ENCODE measurements at places on chromosomes 13 and 19.

GRCh38 chr13:112575675-112576074, 12.3 kb downstream of the TUBGCP3 start:
- no peak for DNase-seq

DNA sequence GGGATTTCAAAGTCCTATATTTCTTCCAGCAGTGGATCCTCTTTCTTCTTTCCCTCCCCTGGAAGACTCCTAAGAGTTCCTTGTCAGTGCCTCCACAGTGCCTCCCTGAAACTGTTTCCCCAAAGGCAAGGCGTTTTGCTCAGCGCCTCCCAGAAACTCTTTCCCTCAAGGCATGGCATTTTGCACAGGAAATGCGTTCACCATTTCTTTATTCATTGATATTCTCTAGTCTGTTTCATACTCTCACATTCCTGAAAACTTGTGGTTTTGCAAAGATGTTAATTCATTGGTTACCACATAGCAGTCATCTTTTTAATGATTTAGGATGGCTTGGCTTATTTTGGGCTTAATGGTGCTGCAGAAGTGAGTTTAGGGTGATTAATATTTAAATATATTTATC, 177.3 kb upstream of the SLC10A2 start:
- no peak for DNase-seq

DNA sequence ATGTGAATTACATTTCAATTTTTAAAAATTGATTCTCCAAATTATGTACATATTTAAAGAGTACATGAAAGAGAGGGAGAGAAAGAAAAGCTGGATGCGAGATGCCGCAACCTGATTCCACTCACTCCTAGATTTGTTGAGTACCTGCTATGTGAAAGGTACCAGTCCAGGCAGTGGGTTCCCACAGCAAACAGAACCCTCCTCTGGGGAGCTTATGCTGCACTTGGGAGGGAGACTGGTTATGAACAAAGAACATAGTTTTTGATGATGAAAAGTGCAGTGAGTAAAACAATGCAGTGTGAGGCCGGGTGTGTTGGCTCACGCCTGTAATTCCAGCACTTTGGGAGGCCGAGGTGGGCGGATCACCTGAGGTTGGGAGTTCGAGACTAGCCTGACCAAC, 43.4 kb downstream of the ACTN4 start:
- DNase-seq: no peak

GRCh38 chr19:41439441-41440222, at the start of gene DMAC2:
Gene DMAC2, minus strand, starts transcription at chr19:41439912. Its CDS starts 13 bp downstream, at chr19:41439899.
- peak; percentile 99 for DNase-seq

DNA sequence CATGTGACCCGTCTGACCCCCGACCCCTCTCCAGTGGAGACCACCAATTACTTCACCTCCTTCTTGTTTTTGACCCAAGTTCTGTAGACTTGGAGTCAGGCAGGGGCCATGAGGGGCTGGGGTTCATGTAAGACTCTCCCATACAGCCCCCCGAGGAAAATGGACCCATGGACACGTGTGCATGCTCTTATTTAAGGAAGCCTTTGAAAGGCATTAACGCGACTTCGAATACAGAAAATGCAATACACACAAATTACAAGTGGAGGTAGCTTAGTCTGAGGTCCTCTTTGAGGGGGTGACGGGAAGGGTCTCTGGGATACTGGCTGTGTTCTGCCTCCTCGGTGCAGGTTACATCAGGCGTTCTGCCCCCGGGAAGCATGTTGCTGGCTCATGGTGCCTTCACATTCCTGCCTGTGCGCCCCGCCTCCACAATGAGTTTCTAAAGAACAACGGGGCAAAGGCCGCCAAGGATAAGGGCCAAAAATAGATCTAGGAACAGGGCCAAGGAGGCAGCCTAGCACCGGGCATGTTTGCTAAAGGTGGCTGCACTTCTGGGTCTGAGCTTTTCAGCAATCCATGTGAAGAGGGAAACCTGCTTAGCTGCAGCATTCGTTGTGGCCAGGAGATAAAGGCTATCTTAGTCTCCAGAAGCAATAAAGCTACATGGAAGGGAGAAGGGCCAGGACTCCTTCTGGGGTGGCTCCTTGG, 54.5 kb downstream of the RAB20 start:
- no peak for DNase-seq

GRCh38 chr13:36880961-36881360, 39.1 kb downstream of the SMAD9 start:
- DNase-seq: no peak

DNA sequence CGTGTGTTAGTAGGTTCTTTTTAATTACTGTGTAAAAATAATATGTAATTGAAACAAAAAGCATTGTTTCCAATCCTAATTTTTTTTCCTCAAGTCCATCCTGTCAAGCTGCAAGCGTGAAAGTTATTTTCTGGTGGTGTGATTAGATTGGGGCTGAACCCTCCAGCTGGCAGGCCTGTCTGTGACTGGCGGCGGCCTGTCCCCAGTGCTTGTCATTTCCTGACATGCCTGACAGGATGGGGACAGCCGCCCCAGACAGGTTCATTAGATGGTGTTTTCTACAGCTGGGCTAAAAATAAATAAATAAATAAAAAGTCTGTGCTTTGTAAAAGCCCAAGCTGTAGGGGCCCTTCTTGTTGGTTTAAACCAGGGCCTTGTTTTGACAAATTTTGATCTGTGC, 53.7 kb upstream of the MAB21L1 start:
- no peak for DNase-seq

GRCh38 chr13:69857183-69857821, 250.3 kb upstream of the ATXN8OS start:
- DNase-seq: peak; percentile 7

GRCh38 chr19:2237051-2237868, 636 bp downstream of the SF3A2 start:
- no peak for DNase-seq

DNA sequence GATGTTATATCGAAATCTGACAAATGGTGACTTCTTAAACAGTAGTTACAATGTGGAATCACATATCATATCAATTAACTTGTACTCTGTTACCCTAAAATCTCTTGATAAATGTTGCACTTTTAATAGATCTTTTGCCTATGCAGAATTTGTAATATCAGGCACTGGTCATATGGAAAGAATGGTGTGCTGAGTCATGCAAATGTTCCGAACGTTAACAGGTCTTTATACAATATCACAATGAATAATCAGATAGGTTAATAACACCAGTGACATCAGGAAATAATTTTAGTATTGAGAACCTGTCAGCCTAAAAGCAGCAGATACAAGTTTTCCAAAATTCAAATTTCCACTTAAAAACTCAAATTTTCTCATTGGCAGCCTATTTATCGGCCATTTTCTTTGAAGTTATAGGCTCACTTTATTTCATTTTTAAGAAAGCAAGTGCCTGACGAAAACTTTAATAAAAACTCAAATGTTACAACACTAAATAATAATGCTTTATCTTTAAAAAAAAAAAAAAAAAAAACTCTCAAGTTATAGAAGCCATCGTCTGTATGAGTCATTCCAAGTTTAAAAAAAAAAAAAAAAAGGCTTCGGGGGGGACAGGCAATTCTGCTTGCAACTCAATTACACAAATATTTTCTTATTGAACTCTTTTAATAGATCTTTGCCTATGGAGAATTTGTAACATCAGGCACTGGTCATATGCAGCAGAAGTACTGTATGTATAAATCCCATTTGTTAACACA, 180.9 kb downstream of the DIAPH3 start:
- DNase-seq: no peak

GRCh38 chr19:2494447-2495129, 18.7 kb downstream of the GADD45B start:
- DNase-seq: peak; percentile 48

DNA sequence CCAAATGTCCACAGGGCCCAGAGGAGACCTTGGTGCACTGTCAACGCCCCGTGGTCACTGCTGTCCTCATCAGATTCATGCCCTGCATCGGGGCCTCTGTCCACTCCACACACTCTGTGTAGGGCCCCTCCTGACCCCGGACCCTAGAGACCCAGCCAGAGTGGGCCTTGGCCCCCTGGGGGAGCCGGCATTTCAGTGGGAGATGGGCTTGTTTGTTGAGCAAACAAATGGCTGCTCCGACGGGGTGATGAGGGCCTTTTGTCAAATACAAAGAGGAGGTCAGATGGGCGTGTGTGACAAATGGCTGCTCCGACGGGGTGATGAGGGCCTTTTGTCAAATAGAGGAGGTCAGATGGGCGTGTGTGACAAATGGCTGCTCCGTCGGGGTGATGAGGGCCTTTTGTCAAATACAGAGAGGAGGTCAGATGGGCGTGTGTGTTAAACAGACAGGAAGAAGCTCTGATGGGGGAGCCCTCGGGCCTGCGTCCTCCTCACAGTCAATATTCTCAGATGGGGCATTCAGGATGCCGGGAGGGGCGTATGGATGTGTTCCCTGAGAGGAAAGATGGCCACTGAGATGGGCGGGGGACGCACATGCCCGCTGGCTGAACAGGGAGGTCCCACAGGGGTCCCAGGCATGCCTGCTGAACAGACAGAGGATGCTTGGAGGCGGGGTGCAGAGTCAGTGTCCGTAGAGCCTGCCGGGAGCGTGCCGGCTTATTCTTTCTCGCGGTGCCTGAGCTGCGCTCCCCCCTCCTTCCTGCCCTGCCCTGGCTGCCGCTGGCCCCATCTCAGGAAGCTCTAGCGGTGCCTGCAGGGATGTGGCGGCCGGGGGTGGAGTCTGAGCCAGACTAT, 36.3 kb downstream of the SMIM24 start:
- peak; percentile 34 for DNase-seq

GRCh38 chr13:77584106-77584505, 48.6 kb downstream of the SCEL start:
- DNase-seq: no peak

DNA sequence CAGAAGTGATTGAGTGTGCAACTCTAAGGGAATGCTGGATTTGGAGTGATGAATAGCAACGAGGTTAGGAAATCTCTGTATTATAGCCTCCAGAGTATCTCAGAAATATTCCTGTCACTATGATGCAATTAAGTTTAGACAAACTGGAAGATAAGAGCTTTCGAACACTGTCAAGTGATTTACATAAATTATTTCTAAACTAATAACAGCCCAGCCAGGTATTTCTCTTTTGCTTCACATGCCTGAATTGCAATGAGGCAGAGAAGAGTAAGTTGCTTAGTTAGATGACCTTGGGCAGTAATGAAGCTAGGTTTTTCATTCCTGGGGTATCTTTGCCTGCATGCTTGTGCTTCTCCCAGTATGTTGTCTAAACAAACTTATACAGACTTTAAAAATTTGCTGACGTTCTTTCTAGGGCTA, 134.5 kb downstream of the LMO7 start:
- no peak for DNase-seq

DNA sequence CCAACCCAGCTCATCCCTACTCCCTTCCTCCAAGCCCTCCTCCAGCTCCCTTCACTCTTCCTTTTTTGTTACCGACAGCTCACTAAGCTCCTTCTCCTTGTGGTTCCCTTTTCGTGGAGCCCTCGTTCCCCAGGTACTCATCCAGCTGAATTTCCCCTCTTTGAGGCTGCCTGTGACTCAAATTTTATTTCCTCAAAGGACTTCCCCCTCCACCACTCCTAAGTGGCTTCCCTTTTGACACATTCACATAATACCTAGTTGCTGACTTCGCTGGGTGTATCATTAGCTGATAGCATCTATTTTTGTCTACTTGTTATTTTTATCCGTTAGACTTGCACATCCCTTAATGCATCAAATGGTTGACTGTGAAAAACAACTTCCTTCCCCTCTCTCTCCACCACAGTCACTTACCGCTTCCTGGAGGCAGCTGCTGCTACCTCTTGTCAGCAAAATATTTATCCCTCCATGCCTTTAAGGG, 14.5 kb downstream of the FFAR2 start:
- DNase-seq: peak; percentile 98

DNA sequence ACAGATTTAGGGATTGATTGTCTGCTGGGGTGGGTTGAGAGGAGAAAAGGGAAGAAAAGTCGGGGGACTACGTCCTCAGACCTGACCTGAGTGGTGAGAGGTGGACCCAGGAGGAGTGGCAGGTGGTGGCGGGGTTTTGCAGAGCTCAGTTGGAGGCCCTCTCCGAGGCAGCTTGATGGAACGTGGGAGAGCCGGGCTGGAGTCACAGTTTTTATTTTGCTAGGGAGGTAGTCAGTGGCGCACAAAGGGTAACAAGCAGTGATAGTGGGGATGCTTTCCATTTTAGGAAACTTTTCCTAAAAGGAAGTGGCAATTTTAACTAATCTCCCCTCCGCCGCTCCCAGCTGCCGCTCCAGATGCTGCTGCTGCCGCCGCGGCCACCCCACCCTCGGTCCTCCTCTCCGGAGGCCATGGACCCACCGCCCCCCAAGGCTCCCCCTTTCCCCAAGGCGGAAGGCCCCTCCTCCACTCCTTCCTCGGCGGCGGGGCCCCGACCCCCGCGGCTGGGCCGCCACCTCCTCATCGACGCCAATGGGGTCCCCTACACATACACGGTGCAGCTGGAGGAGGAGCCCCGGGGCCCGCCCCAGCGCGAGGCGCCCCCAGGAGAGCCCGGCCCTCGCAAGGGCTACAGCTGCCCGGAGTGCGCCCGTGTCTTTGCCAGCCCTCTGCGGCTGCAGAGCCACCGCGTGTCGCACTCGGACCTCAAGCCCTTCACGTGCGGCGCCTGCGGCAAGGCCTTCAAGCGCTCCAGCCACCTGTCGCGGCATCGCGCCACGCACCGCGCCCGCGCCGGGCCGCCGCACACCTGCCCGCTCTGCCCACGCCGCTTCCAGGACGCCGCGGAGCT, 1.1 kb upstream of the ZNF581 start:
- DNase-seq: no peak

- peak; percentile 12 for DNase-seq
Observed at GRCh38 chr13:21619633-21620220, 15.8 kb upstream of the MICU2 start.
